Activated CD4-positive, alpha-beta T cell treated with anti-CD3 and anti-CD28 coated beads, Interleukin-2, Interleukin-6, amounts not matched to agents 100 ng/mL and 50 ng/mL, durations not matched to agents 16 hours and 8 hours (primary cell): ENCODE measurements at places on chromosomes 5 and 9.

DNA sequence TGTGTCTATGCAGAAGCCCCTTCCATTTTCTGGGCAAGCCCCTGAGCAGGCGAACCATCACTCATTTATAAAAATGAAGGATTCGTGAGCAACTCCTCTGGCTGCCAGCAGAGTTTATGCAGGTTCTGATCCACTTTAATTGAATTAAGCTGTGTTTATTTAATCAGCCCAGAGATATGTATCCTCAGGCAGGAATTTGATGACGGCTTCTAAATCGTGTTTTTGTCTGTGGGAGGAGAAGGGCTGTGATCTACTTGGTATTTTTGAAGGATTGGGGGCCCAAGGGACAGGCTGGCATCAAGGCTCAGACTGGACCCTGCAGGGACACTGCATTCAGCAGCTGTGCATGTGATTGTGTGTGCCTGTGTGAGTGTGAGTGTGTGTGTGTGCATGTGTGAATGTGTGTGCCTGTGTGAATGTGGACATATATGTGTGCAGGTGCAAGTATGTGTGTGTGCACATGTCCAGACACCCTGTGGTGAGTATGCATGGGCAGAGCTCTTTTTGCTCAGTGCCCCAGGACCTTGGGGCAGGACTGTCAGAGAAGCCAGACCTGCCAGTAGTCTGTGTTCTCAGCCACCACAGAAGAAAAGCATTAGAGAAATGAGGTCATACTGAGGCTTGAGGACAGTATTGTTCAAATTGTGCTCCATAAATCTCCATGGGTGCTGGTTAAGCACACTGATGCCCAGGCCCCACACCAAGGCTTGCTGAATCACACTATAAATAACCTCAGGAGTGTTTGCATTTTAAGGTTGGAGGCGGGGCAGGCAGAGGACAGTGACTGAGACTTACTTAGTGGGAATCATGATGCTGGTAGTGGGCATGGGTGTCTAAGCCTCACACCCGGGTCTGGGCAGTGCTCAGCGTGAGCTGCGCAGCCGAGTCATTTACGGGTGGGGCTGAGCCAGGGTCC, 164.0 kb downstream of the CARTPT start:
- DNase-seq, result no peak

DNA sequence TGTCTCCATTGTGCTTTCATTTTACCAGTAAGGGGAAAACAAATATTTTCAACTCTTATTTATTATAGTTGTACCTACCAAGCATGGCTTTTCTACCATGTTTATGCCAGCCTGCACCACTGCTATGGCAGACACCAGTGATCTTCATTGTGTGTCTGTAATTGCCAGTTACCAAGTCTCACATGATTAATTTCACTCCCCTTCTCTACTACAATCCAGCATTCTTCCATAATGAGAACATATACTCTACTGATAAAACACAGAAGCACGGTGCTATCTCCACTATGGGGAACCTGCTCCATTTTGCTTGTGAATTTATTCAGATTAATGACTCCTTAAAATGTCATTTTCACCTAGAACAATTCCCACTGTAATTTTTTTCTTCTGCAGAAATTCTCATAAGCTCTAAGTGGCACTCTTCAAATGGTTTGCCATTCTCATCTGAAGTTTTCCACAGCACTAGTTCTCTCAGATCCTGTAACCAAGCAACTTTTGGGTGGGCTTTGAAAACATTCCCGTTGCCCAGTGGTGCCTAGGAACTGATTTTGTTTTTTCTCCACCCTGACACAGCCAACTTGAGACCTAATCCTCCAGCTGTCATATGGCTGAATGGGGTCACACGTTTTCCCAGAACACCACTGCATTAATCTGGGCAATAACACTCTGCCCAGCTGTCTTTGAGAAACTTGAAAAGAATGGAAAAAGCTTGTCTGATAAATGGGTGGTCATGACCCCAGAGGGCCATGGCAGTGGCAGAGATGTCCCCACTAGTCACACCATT, 222.7 kb upstream of the RASEF start:
- DNase-seq, result no peak

GRCh38 chr5:180824630-180825476, 22.2 kb upstream of the MGAT1 start:
- DNase-seq, result no peak

DNA sequence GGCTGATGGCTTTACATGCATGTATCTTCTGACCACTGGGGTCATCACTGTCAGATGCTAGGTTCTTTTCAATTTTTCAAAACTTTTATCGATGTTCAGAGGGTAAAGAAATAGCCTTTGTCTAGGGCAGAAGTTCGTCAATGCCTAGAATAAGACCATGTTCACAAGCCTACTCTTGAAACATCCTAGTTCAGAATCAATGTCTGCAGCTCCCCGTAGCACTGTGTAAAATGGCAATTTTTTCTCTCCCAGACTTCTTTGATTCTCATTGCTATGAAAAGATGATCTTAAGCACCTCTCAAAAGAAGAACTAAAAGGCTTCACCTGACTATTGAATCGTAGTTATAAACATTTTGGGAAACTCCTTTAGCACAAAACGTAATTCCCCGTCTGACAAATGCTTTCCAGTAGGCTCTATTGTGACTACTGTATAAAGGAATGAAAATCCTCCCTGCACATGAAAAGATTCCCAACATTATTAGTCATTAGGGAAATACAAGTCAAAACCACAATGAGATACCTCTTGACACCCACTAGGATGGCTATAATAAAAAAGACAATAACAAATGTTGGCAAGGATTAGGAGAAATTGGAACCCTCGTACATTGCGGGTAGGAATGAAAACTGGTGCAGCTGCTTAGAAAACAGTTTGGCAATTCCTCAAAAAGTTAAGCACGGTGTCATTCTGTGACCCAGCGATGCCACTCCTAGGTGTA, 263.5 kb downstream of the ARHGAP26 start:
- no peak for DNase-seq
